ENCODE measurements at places on chromosomes 5 and 9. TPM values are rescaled to one million over a fixed set of nuclear protein-coding genes. Genes with fewer than 3 reads are reported as not detected.

GRCh38 chr9:126965541-126966428 lies 51.2 kb downstream of the RALGPS1 start:
- DNase-seq = peak; percentile 60
- no peak overlapping the region for H3K27ac ChIP-seq
- H3K4me3 ChIP-seq = no peak overlapping the region
- peaks cover 19% of the 10 kb centered on the region for H3K27me3 ChIP-seq

GRCh38 chr9:133387680-133388079 lies 11.5 kb downstream of the STKLD1 start:
- no peak overlapping the region for H3K27ac ChIP-seq
- no peaks in the 10 kb centered on the region for H3K36me3 ChIP-seq
- no peaks in the 10 kb centered on the region for H3K27me3 ChIP-seq
- no peak overlapping the region for H3K4me3 ChIP-seq
- no peaks in the 10 kb centered on the region for H3K4me1 ChIP-seq

DNA sequence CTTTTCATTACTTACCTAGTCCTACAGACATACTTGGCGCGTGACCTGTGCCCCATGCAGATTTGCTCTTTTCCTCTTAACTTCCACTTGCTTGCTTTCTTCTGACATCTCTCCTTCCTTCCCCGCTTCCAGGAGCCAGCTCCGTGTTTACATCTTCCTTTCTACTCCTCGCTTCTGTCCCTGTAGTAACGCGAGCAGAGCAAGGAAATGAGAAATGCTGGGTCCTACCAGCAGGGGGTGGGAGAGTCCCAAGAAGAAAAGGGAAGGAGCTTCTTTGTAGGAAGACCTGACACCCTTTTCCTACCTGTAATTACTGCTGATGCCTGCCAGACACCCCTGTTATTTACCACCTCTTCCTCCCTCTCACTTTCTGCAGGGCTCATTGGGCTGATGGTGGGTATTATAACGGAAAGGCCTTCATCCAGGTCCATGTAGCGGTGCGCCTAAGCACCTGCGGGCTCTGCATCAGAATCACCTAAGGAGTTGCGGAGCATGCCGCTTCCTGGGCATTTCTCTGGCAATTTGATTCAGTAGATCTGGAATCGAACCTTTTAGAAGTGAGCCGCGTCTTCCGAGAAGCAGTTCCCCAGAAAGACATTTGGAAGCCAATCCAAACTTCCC lies 1260.8 kb upstream of the WWC1 start:
- H3K36me3 ChIP-seq = no peaks in the 10 kb centered on the region
- no peaks in the 10 kb centered on the region for H3K4me1 ChIP-seq
- DNase-seq = no peak

DNA sequence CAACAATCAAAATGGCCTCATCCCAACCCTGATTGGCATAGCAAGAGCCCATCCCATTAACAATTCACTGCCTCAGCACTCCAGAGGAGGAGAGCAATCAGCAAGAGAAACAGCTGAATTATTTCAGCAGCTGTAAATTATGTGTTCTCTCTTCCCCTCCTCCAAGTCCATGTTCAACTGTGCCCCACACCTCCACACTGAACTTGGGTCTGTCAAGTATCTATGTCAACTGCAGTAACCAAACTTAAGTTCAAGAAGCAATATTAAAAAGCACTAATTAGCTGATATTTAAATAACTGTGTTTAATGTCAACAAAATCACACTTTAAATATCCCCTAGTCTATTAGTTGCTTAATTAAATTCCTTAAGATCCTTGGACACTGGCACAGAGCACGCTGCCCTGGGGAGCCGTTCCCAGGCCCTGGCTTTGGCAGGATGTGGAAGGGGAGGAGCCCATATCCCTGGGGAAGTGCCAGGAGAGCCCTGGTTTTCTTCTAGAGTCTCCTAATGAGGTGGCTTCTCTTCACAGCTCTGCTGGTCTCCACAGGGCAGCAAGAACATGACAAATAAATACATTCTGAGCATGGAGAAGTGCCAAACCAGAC lies 50.6 kb downstream of the SIL1 start:
- no peak for DNase-seq
- H3K27ac ChIP-seq = no peak overlapping the region
- peaks cover 33% of the 10 kb centered on the region for H3K4me1 ChIP-seq
- no peak overlapping the region for H3K4me3 ChIP-seq
- H3K36me3 ChIP-seq = no peaks in the 10 kb centered on the region

DNA sequence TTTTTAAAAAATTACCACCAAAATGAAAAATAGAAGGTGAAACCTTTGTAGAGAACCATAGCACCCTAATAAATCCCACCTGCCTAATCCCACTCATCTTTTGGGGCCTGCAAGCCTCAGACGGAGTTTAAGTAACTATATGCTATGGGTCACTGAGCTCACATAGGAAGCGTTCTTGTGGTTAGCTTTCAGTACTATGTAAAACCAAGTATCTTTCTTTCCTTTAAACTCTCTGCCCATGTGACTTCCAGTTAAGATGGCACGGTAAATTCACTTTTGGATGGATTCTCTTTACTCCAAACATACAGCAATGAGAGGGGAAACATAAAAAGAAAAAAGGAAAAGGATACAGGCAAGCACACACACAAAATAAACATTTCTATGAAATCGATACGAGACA lies 50.9 kb downstream of the FANCC start:
- H3K27me3 ChIP-seq = no peaks in the 10 kb centered on the region
- H3K4me3 ChIP-seq = no peak overlapping the region
- H3K36me3 ChIP-seq = no peaks in the 10 kb centered on the region

DNA sequence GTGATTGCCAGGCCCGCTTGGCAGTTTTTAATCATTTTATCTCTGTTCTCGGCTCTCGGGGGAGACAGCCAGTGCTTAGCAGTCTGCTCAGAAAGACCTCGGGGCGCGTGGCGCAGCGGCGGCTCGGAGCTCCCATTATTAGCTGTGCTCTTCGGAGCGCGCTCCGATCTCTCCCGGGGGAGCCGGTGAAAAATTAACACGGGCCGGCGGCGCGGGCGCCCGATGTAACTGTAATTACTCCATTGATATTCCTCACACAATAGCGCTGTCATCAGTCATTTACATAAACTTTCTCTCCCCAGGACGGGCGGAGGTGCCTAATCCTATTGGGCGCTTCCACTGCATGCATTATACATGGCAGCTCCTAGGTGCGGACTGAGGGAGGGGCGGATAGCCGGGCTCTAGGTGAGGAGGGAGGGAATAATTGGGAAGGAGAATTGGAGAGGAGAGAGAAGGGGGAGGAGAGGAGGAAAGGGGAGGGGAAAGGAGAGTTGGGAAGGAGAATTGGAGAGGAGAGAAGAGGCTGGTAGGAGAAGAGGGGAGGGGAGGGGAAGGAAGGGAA lies 24.9 kb downstream of the LMX1B start:
- no peaks in the 10 kb centered on the region for H3K36me3 ChIP-seq
- H3K4me3 ChIP-seq = no peak overlapping the region
- no peaks in the 10 kb centered on the region for H3K4me1 ChIP-seq
- peaks cover 48% of the 10 kb centered on the region for H3K27me3 ChIP-seq
- no peak overlapping the region for H3K27ac ChIP-seq

The SPINK5 gene
- not detected for total RNA-seq

The CREBRF gene
- total RNA-seq = 18.3 TPM

The GDNF gene
- total RNA-seq = not detected
